ENCODE measurements at places on chromosomes 11 and 22.
A peak's percentile ranks its signal among the peaks of the same experiment; 100 is the strongest.

DNA sequence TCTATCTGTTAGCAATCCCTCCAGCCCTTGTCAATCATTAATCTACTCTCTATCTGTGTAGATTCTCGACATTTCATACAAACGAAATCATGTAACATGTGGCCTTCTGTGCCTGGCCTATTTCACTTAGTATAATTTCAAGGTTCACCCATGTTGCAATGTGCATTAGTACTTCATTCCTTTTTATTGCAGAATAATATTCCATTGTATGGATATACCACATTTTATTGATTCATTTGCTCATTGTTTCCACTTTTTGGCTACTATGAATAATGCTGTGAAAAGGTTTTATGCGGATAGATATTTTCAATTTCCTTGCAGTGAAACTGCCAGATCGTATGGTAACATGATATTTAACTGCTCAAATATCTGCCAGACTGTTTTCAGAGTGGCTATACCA is 100.1 kb downstream of the MIAT start:
- DNase-seq: no peak
- H3K4me1 ChIP-seq: no peaks in the 10 kb centered on the region
- no peak overlapping the region for H3K27ac ChIP-seq

- H3K36me3 ChIP-seq: no peaks in the 10 kb centered on the region
- H3K27ac ChIP-seq: no peak overlapping the region
- H3K4me1 ChIP-seq: peaks cover 27% of the 10 kb centered on the region
- H3K4me3 ChIP-seq: peak overlapping the region; percentile 58
- no peak for DNase-seq
- peaks cover 27% of the 10 kb centered on the region for H3K27me3 ChIP-seq
Measured at GRCh38 chr11:64742087-64742888, 1.7 kb downstream of the RASGRP2 start.

GRCh38 chr11:102237096-102237735 is 80.1 kb upstream of the BIRC3 start:
- H3K36me3 ChIP-seq: peaks cover 4% of the 10 kb centered on the region
- no peaks in the 10 kb centered on the region for H3K4me1 ChIP-seq
- no peak overlapping the region for H3K27ac ChIP-seq

DNA sequence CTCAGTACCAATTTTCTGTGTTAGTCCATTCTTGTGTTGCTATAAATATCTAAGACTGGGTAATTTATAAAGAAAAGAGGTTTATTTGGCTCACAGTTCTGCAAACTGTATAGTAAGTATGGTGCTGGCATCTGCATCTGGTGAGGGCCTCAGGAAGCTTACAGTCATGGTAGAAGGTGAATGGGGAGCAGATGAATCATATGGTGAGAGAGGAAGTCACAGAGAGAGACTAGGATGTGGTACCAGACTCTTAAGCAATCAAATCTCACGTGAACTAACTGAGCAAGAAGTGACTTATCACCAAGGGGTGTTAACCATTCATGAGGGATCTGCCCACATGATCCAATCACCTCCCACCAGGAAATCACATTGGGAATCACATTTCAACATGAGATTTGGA is 60.8 kb upstream of the ZBED5 start:
- DNase-seq: no peak
- H3K4me1 ChIP-seq: no peaks in the 10 kb centered on the region
- H3K27me3 ChIP-seq: no peaks in the 10 kb centered on the region
- H3K4me3 ChIP-seq: no peak overlapping the region

GRCh38 chr11:77055101-77055561 is 11.6 kb upstream of the CAPN5 start:
- no peaks in the 10 kb centered on the region for H3K4me1 ChIP-seq
- H3K27me3 ChIP-seq: no peaks in the 10 kb centered on the region
- H3K36me3 ChIP-seq: no peaks in the 10 kb centered on the region
- H3K27ac ChIP-seq: no peak overlapping the region
- no peak overlapping the region for H3K4me3 ChIP-seq

DNA sequence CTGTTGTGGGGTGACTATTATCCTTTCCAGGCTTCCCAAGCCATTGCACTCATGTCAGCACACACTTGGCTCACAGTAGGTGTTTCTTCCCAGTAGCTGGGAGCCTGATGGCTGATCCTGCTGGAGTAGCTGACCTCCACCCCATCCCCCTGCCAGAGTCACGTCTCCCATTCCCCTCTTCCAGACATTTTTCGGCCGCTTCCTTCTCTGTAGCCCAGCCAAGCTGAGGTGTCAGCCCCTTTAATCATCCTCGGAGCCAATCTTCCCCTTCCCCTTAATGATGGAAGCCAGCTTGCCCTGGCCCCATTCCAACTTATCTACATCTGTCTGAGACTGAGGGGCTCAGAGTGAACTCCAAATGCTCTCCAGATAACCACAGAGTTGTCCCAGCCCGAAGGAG is 550.7 kb downstream of the MN1 start:
- no peaks in the 10 kb centered on the region for H3K27me3 ChIP-seq
- no peak overlapping the region for H3K27ac ChIP-seq
- peaks cover 12% of the 10 kb centered on the region for H3K4me1 ChIP-seq
- H3K4me3 ChIP-seq: no peak overlapping the region

DNA sequence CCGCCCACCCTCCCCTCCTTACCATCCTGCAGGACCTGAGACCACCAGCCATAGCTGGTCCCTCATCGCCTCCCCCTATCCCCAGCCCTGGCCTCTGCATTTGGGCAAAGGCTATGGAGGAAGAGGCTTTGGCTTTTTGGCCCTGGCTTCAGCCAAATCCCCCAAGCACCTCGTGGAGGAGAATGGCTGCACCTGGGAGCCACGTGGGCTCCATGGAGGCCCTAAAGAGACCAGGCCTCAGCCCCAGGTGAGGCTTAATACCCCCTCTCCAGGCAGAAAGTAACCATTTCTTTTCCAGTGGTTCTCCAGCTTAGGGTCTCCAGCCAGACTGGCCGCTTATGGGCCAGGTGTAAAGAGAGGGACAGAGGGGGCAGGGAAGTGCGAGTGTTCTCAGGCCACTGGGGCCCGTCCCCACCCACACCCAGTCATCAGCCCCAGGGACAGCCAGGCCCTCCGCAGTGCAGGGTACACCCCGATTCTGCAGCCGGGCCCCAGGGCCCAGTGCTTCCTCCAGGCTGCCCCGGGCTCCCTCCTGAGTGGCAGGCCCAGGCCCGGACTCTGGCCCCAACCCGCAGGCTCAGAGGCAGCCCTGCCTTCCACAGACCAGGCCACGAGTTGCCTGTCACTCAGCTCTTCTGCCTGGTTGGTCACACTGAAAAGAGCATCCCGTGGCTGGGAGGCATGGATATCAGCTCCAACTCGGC is 26.4 kb downstream of the CDKN1C start:
- no peak for DNase-seq
- no peak overlapping the region for H3K27ac ChIP-seq
- H3K4me1 ChIP-seq: no peaks in the 10 kb centered on the region

DNA sequence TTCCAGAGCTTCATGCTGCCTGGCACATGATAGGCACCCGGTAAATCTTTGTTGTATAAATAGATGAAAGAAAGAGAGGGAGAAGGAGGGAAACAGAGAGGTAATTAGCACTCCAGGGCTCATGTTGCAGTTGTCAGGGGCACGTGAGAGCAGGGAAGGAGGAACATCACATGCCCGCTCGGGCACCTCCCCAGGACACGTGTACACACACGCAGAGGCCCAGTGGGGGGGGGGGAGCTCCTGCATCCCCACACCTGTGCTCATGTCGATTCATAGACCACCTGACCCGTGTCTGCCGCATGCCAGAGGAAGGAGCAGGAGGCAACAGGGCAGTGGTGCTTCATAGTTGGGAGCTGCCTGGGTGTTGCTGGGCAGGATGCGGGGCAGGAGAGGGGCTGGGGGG is 37.1 kb upstream of the NNMT start:
- no peak for DNase-seq
- H3K4me3 ChIP-seq: no peak overlapping the region
- peaks cover 23% of the 10 kb centered on the region for H3K4me1 ChIP-seq
- H3K36me3 ChIP-seq: no peaks in the 10 kb centered on the region
- no peak overlapping the region for H3K27ac ChIP-seq

DNA sequence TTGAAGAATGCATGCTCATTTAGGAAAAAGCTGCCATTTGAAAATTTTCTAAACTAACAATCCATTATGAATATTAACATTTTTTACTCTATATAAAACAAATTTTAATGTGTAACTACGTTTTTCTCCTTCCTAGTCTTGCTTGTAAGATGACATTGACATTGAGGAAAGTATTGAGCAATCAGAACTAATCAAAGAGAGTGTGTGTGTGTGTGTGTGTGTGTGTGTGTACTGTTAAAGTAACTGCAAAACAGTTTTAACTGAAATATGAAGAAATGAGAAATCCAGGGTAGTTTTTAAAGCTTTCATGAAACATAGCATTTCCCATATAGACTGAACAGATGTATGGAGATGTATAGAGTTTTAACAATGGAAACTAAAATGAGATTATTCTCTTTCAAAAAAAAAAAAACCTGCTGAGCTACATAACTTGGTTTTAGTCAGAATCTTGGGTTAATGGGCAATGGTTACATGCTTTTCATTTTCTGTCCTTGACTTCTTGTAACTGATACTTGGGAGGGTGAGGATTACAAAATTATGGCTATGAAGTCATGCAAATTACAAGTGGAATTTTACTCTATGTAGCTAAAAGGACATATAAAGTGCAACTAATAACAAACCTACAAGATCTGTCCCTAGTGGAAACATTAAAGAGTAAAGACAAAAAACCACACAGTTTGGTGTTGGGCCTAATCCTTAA is 2.0 kb downstream of the PDGFD start:
- H3K4me1 ChIP-seq: no peaks in the 10 kb centered on the region
- no peaks in the 10 kb centered on the region for H3K36me3 ChIP-seq
- H3K27me3 ChIP-seq: no peaks in the 10 kb centered on the region
- no peak for DNase-seq
- no peak overlapping the region for H3K4me3 ChIP-seq

GRCh38 chr11:134802598-134802997 is 390.6 kb upstream of the B3GAT1 start:
- no peak overlapping the region for H3K4me3 ChIP-seq
- no peak for DNase-seq
- H3K27ac ChIP-seq: no peak overlapping the region
- H3K36me3 ChIP-seq: no peaks in the 10 kb centered on the region

GRCh38 chr22:38623351-38623750 is 32.8 kb downstream of the FAM227A start:
- H3K4me1 ChIP-seq: no peaks in the 10 kb centered on the region
- H3K27me3 ChIP-seq: no peaks in the 10 kb centered on the region
- no peaks in the 10 kb centered on the region for H3K36me3 ChIP-seq
- H3K4me3 ChIP-seq: no peak overlapping the region

DNA sequence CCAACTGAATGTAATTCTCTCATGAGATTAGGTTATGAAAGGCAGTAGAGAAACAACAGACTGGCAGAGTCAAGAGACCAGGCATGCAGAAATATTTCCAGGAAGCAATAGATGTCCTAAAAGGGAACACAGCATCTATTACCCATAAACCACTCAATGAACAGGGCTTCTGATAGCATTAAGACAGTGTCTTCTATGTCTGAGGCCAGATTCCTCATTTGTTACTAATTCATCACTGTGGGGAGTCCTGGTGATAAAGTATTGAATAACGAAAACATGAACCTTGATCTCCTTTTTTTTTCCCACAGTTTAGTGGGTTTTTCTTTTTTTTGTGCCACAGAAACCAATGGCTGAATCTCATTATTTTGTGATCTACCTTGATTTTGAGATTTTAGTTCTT is 339.0 kb downstream of the METTL15 start:
- no peak for DNase-seq
- H3K4me1 ChIP-seq: no peaks in the 10 kb centered on the region
- no peaks in the 10 kb centered on the region for H3K27me3 ChIP-seq
- H3K27ac ChIP-seq: no peak overlapping the region

- H3K36me3 ChIP-seq: peaks cover 84% of the 10 kb centered on the region
- no peak overlapping the region for H3K4me3 ChIP-seq
- no peak for DNase-seq
- H3K27me3 ChIP-seq: no peaks in the 10 kb centered on the region
- no peak overlapping the region for H3K27ac ChIP-seq
- no peaks in the 10 kb centered on the region for H3K4me1 ChIP-seq
Measured at GRCh38 chr11:47620836-47621378, 21.5 kb downstream of the MTCH2 start.

GRCh38 chr22:43796567-43796966 is 15.5 kb downstream of the EFCAB6 start:
- peak; percentile 33 for DNase-seq
- H3K36me3 ChIP-seq: no peaks in the 10 kb centered on the region
- peaks cover 7% of the 10 kb centered on the region for H3K27me3 ChIP-seq
- H3K27ac ChIP-seq: no peak overlapping the region

DNA sequence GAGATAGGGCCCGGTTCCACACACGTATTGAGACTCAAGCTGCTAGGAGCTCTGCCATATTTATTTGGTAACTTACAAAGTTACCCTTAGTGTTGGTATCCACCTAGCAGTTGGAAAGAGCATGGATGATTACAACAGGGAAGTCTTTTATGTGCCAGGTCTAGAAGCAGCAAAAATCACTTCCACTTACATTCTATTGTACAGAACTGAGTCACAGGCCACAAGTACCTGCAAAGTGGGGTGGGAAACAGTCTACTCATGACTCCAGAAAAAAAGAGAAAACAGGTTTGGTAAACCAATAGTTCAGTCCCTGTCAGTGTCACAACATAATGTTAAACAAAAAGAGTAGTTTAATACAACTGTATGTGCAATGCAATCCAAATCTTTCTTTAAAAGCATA is 279.6 kb upstream of the PITPNB start:
- DNase-seq: no peak
- H3K27ac ChIP-seq: no peak overlapping the region
- H3K27me3 ChIP-seq: no peaks in the 10 kb centered on the region
- H3K36me3 ChIP-seq: no peaks in the 10 kb centered on the region

- no peaks in the 10 kb centered on the region for H3K27me3 ChIP-seq
- DNase-seq: no peak
- H3K27ac ChIP-seq: peak overlapping the region; percentile 11
- peaks cover 29% of the 10 kb centered on the region for H3K4me1 ChIP-seq
- no peak overlapping the region for H3K4me3 ChIP-seq
Measured at GRCh38 chr11:63694596-63694995, 13.3 kb downstream of the RTN3 start.

GRCh38 chr11:69050592-69051380 is 2.1 kb downstream of the TPCN2 start:
- H3K36me3 ChIP-seq: peaks cover 13% of the 10 kb centered on the region
- H3K27ac ChIP-seq: peak overlapping the region; percentile 62
- H3K27me3 ChIP-seq: no peaks in the 10 kb centered on the region
- peaks cover 13% of the 10 kb centered on the region for H3K4me1 ChIP-seq
- H3K4me3 ChIP-seq: no peak overlapping the region

DNA sequence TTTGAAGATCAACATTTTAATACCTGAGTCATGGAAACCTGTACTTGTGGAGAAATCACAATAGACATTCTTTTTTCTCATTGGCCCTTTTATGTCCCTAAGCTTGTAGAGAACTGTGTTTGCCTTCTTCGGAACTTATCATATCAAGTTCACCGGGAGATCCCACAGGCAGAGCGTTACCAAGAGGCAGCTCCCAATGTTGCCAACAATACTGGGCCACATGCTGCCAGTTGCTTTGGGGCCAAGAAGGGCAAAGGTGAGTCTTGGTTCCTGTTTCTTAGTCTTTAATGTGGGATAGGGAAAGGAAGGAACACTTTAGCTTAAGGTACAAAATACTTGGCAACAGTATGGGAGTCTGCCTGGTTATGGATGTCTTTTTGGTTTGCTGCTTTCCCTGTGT is 44.2 kb downstream of the CTNND1 start:
- H3K27ac ChIP-seq: no peak overlapping the region
- H3K4me1 ChIP-seq: peaks cover 11% of the 10 kb centered on the region
- H3K4me3 ChIP-seq: no peak overlapping the region
- DNase-seq: no peak

GRCh38 chr11:114354076-114354475 is 46.2 kb downstream of the C11orf71 start:
- no peak overlapping the region for H3K27ac ChIP-seq
- no peak overlapping the region for H3K4me3 ChIP-seq
- no peaks in the 10 kb centered on the region for H3K4me1 ChIP-seq

GRCh38 chr11:1481861-1482441 is 4.6 kb downstream of the MOB2 start:
- no peak overlapping the region for H3K4me3 ChIP-seq
- H3K4me1 ChIP-seq: no peaks in the 10 kb centered on the region
- no peak overlapping the region for H3K27ac ChIP-seq
- H3K36me3 ChIP-seq: no peaks in the 10 kb centered on the region

All from A673 (cell line).